ENCODE measurements at places on chromosomes 4 and X. TPM values are rescaled to one million over a fixed set of nuclear protein-coding genes. Genes with fewer than 3 reads are reported as not detected.
A peak's percentile ranks its signal among the peaks of the same experiment; 100 is the strongest.

GRCh38 chr4:33086331-33086925 lies 2366.3 kb downstream of the PCDH7 start:
- no peaks in the 10 kb centered on the region for H3K36me3 ChIP-seq
- no peaks in the 10 kb centered on the region for H3K27me3 ChIP-seq
- no peak for DNase-seq

DNA sequence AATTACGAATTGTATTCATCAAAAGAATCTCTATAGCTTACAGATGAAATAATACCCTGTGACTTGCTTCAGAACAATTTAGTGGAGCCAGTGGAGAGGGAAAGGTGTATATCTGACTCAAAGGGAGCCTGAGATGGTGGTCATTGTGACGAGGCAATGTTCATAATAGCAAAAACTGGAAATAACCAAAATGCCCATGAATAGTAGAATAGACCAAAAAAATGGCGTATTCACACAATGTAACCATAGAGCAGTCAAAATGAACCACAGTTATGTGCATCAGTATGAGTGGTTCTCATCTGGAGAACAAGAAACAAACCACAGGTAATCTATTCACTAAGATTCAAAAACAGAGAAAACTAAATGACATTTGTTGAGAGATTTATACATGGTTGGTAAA lies 125.3 kb upstream of the CLNK start:
- DNase-seq: no peak
- no peak overlapping the region for H3K4me3 ChIP-seq
- H3K27ac ChIP-seq: no peak overlapping the region
- no peaks in the 10 kb centered on the region for H3K36me3 ChIP-seq

DNA sequence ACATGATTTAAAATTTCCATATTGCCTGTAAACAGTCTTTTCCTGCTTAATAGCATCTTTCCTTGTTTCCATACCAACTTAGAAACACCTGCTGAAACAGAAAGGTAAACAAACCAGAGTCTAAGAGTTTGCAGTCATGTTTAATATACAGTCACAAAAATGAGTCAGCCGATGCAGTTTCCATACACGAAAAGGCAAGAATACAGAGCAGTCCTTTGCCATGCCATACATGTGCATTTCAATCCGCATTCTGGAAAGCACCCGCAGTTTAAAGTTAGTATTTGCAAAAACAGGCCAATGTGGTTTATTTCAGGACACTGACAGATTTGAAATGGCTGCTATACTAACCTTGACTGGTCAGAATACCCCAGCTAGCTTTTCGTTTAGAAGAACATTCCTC lies 32.1 kb downstream of the ASB5 start:
- no peaks in the 10 kb centered on the region for H3K4me1 ChIP-seq
- no peaks in the 10 kb centered on the region for H3K36me3 ChIP-seq
- no peak overlapping the region for H3K27ac ChIP-seq
- no peaks in the 10 kb centered on the region for H3K27me3 ChIP-seq
- H3K4me3 ChIP-seq: no peak overlapping the region

GRCh38 chrX:97849951-97850350 lies 966.2 kb downstream of the RPA4 start:
- no peak for DNase-seq
- H3K27ac ChIP-seq: no peak overlapping the region
- H3K36me3 ChIP-seq: no peaks in the 10 kb centered on the region
- peaks cover 8% of the 10 kb centered on the region for H3K27me3 ChIP-seq
- no peak overlapping the region for H3K4me3 ChIP-seq

GRCh38 chr4:8539661-8540060 lies 40.5 kb upstream of the GPR78 start:
- no peak overlapping the region for H3K27ac ChIP-seq
- H3K36me3 ChIP-seq: no peaks in the 10 kb centered on the region
- H3K4me3 ChIP-seq: no peak overlapping the region
- no peaks in the 10 kb centered on the region for H3K27me3 ChIP-seq
- peaks cover 8% of the 10 kb centered on the region for H3K4me1 ChIP-seq

DNA sequence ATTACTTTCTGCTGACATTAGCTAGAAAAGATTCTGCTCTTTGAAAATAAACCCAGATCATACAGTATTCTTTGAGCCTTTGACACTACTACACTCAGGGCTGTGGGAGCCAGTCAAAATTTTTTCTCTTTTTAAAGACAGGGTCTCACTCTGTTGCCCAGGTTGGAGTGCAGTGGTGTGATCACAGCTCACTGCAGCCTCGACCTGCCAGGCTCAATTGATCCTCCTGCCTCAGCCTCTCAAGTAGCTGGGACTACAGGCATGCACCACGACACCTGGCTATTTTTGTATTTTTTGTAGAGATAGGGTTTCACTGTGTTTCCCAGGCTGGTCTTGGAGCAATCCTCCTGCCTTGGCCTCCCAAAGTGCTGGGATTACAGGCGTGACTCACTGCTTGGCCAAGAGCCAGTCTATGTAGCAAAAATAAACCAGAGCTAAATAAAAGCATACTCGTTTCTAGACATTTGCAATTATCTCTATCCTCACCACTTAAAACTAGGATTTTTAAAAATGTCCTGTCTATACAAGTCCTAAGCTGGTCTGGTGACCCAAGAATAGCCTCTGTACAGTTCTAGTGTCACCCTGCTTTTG lies 43.2 kb downstream of the AKAP4 start:
- no peaks in the 10 kb centered on the region for H3K36me3 ChIP-seq
- peak; percentile 21 for DNase-seq
- no peaks in the 10 kb centered on the region for H3K4me1 ChIP-seq

DNA sequence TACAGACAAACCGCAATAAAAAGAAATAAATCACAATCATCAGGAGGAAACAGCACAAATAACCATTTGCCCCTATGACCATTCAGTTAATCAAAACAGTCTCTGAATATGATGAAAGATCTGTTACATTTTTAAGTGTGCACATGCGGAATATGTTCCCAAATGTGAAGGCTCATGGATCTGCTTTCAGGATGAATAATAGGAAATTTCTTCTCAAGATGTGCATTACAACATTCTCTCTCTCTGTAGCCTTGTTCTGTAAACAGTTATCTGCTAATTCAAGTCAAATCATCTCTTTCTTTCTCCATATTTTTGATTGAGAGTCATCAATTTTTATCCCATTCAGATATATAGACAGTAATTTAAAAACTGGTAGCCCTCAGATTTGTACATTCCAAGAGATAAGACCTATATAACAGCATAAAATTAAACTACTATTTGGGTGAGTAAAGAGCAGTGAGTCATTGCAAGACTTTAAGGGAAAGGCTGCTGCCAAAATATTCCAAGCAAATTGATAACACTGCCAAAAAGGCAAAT lies 433.9 kb upstream of the ATOH1 start:
- no peak for DNase-seq
- no peak overlapping the region for H3K4me3 ChIP-seq
- H3K4me1 ChIP-seq: no peaks in the 10 kb centered on the region
- H3K36me3 ChIP-seq: no peaks in the 10 kb centered on the region
- H3K27me3 ChIP-seq: no peaks in the 10 kb centered on the region

DNA sequence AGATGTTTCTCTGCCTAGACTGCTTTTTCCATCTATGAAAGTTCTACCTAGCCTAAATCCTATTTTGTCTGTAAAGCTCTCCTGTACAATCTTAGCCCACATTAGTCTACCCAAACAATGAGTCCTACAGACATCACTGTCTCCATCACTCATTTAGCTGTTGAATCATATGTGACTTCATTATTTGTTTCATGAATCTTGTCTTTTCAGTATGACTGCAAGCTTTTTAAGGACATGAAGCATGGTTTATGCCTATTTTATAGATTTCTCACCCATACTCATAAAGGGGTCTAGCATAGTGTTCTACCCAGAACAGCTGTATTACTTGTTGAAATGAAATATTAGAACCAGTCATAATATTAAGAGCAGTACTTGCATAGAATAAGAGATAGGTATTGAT lies 13.0 kb downstream of the AMMECR1 start:
- H3K27me3 ChIP-seq: no peaks in the 10 kb centered on the region
- H3K27ac ChIP-seq: no peak overlapping the region
- no peak for DNase-seq
- H3K4me1 ChIP-seq: no peaks in the 10 kb centered on the region
- H3K36me3 ChIP-seq: no peaks in the 10 kb centered on the region

The CT45A1 gene
- not detected for total RNA-seq

- H3K27me3 ChIP-seq: no peaks in the 10 kb centered on the region
- no peak overlapping the region for H3K4me3 ChIP-seq
- H3K4me1 ChIP-seq: no peaks in the 10 kb centered on the region
- DNase-seq: peak; percentile 16
- H3K36me3 ChIP-seq: no peaks in the 10 kb centered on the region
Observed at GRCh38 chr4:81740487-81740886, 268.8 kb upstream of the RASGEF1B start.

- DNase-seq: peak; percentile 83
- no peaks in the 10 kb centered on the region for H3K36me3 ChIP-seq
- H3K27me3 ChIP-seq: no peaks in the 10 kb centered on the region
- H3K4me3 ChIP-seq: no peak overlapping the region
Observed at GRCh38 chrX:19889582-19890342, 2.4 kb upstream of the SH3KBP1 start.

The RASGEF1B gene
- 8.6 TPM for total RNA-seq

The PDE5A gene
- 21.6 TPM for total RNA-seq

DNA sequence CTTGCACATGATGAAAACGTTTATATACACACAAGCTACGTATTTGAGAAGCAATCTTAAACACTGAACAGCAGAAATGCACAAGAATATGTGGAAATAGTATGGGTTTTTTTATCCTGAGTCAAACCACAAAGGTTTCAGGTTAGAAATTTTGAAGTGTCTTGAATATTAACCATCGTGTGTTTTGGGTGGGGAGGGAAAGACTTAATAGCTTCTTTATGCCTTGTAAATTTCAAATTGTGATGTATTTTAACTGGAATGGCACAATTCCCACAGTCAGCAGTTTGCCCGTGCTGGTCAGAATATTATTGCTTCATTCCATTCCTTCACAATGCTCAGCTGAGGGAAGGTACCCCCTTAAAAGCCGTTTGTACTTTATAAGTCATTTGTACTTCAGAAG lies 67.4 kb upstream of the WDR1 start:
- no peaks in the 10 kb centered on the region for H3K27me3 ChIP-seq
- H3K27ac ChIP-seq: no peak overlapping the region
- no peak for DNase-seq
- H3K4me1 ChIP-seq: no peaks in the 10 kb centered on the region
- H3K4me3 ChIP-seq: no peak overlapping the region
- H3K36me3 ChIP-seq: no peaks in the 10 kb centered on the region

The PWWP3B gene
- total RNA-seq: 4.8 TPM

DNA sequence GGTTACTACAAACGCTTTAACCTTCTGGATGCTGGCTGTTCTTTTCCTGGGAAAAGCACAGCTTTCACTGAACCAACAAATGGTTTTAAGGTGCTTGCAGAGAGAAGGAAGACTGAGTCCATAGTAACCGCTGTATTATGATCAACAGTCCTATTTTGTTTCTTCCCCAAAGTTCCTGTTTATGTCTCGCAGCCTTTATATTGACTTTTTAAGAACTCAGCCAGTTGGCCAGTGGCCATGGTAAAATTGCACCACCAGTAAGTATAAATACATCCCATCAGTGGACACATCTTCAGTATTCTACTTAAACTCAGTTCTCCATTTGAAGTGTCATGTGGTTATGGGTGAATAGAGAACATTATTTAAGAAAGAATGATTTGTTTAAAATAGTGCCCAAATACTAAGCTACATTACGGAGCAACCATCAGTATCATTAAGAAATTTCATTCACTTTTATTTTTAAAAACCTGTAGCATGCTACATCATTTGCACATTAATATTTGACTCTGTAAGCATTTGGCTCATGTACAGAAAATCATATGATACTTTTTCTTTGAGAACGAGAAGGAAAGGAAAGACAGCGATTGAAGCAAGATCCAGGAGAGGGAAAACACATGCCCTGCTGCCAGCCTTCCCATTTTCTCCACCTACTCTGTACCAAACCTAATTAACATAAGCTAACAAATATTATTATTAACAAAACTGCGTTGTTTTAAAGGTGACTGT lies 287.0 kb downstream of the ARHGAP24 start:
- no peaks in the 10 kb centered on the region for H3K27me3 ChIP-seq
- no peak overlapping the region for H3K4me3 ChIP-seq
- no peaks in the 10 kb centered on the region for H3K36me3 ChIP-seq
- DNase-seq: peak; percentile 54
- no peak overlapping the region for H3K27ac ChIP-seq

- H3K4me1 ChIP-seq: no peaks in the 10 kb centered on the region
- no peak overlapping the region for H3K4me3 ChIP-seq
- DNase-seq: no peak
- H3K27me3 ChIP-seq: no peaks in the 10 kb centered on the region
- H3K27ac ChIP-seq: no peak overlapping the region
Observed at GRCh38 chr4:109113521-109113920, 188.9 kb downstream of the COL25A1 start.

The GRID2 gene
- total RNA-seq: 0.71 TPM

DNA sequence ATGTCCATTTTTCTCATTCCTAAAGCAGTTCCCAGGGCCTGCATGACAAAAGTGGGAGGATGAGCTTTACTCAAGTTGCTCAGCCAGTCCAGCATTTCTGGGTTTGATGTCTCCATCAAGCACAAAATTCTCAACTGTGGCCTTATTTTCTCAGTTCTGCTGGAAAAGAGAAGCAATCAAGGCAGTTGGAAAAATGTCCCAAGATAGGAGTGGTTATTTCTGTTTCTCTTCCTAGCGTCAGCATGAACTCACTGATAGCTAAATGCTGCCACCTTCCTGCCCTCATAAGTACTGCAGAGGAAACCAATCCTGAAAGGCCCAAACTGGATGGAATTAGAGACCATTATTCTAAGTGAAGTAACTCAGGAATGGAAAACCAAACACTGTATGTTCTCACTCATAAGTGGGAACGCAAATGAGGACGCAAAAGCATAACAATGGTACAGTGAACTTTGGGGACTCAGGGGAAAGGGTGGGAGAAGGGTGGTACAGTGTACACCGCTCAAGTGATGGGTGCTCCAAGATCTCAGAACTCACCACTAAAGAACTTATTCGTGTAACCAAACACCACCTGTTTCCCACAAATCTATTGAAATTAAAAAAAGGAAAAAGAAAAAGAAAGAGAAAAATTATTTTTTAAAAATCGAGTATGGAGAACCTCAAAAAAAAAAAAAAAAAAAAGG lies 29.6 kb downstream of the ADH7 start:
- H3K4me3 ChIP-seq: no peak overlapping the region
- no peaks in the 10 kb centered on the region for H3K36me3 ChIP-seq
- no peak overlapping the region for H3K27ac ChIP-seq
- no peaks in the 10 kb centered on the region for H3K27me3 ChIP-seq
- peaks cover 8% of the 10 kb centered on the region for H3K4me1 ChIP-seq

DNA sequence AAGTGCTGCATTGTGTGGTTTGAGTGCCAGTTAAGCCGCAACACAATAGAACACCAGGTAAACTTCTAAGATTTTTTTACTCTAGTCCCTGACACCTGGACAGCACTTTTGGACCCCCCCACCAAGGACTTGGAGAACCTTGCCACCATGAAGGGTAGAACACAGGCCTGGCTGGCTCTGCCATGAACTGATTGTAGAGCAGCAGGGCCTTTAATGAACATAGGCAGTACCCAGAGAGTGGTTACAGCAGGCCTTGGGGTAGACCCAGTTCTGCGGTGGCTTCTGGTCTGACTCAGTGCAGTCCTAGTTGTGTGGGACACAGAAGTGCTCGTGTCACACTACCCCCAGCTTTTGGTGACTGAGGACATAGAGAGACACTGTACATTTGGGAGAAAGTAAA lies 648.3 kb downstream of the PCDH19 start:
- no peaks in the 10 kb centered on the region for H3K4me1 ChIP-seq
- H3K36me3 ChIP-seq: no peaks in the 10 kb centered on the region
- peaks cover 17% of the 10 kb centered on the region for H3K27me3 ChIP-seq
- no peak for DNase-seq
- H3K27ac ChIP-seq: no peak overlapping the region
- no peak overlapping the region for H3K4me3 ChIP-seq

The MAMLD1 gene
- total RNA-seq: 8.4 TPM

The ABHD18 gene
- total RNA-seq: 13.6 TPM

All from adrenal gland (tissue), 19 donors.